ENCODE measurements at places on chromosomes 12 and 14.
A peak's percentile ranks its signal among the peaks of the same experiment; 100 is the strongest.

- DNase-seq: no peak
These were observed 75.6 kb downstream of the NTF3 start for GRCh38 chr12:5507401-5507935.

DNA sequence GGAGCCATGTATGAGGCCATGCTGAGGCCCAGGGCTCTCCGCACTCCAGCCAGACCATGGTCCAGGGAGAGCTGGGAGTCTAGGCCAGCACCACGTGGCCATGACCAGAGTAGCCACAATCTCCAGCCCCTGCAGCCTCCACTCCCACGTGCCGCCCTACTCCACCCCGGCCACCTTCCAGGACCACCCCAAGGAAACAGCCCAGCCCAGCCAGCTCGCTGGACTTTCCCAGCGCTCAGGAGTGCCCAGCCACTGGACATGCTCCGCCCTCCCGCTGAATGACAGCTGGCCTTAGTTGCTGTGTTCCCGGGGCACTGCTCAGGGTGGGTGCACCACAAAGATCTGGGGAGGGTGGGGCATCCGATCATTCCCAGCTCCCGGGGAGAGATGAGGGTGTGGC, 2.1 kb upstream of the C14orf180 start:
- no peak for DNase-seq

- DNase-seq: no peak
These were observed 944 bp downstream of the TXNRD1 start for GRCh38 chr12:104216521-104216924.

- DNase-seq: no peak
These were observed 407.9 kb upstream of the ATXN7L3B start for GRCh38 chr12:74129702-74130101.

GRCh38 chr12:989751-990660, 1.0 kb upstream of the ERC1 start:
- peak; percentile 78 for DNase-seq

GRCh38 chr14:70755655-70756054, 53.7 kb downstream of the MAP3K9 start:
- DNase-seq: no peak

DNA sequence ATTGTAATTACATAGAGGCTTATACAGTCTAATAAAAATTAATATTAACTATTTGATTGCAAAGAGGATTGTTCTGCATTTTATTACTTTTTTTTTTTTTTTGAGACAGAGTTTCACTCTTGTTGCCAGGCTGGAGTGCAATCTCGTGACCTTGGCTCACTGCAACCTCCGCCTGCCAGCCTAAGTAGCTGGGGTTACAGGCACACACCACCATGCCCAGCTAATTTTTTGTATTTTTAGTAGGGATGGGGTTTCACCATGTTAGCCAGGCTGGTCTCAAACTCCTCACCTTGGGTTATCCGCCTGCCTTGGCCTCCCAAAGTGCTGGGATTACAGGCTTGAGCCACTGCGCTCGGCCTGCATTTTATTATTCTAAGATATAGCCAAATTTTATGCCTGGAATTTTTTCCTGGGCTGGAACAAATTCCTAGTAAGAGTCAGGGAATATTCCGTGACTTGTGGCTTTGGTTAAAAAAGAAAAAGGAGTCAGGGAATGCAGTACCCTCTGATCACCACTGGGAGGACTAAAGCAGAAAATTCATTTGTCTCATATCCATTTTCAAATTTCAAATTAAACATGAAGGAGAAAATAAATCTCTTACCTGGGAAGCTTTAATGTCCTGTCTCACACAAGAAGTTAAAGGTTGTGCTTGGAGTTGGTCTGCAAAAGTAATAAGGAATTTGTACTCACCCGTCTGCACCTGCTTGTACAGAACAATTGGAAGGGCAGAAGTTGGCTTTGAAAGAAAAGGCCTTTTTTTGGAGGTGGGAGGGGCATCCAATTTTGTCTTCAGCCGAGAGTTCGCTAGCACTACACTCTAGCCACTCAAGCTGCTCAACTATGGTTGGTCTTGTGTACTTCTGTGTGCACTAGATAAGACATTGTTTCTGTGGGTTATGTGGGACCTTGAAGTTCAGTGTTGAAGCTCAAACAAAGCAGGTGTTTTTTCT, 8.7 kb downstream of the MARK3 start:
- DNase-seq: peak; percentile 37

- DNase-seq: no peak
These were observed 58.8 kb downstream of the TECPR2 start for GRCh38 chr14:102421411-102422057.

- DNase-seq: peak; percentile 89
These were observed 104.3 kb upstream of the DACT1 start for GRCh38 chr14:58533446-58533845.

GRCh38 chr12:15712823-15713660, 76.1 kb downstream of the EPS8 start:
- peak; percentile 62 for DNase-seq

DNA sequence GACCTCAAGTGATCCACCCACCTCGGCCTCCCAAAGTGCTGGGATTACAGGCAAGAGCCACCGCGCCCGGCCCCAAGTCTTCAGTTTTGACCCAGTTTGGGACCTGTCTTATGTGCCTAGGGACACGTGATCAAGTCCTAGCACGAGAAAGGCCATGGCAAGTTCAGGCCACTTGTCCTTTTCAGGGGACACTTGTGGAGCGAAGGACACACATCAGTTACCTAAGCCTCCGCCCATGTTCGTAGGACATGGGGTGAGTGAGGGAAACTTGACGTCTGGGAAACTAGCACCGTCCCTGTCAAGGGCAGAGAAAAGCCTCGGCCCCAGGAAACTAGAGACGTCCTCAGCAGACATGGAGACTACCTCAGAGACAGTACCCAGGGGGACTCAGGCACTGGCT, 60.7 kb downstream of the KDM2B start:
- DNase-seq: no peak

DNA sequence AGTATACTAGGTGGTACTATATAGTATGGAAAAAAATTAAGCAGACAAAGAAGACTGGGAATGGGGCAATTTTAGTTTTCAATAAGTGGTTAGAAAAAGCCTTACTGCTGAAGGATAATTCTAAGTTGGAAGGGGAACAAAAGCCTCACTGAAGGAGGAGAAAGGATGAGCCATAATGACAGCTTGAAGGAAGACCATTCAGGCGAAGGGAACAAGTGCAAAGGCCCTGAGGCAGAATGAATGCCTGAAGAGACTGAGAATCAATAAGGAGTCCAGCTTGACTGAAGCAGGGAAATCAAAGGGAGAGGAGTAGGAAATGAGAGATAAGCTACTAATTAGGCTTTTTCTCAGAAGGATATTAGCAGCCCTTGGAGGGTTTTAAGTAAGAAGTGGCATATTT, 28.5 kb downstream of the PPP1R13B start:
- no peak for DNase-seq

DNA sequence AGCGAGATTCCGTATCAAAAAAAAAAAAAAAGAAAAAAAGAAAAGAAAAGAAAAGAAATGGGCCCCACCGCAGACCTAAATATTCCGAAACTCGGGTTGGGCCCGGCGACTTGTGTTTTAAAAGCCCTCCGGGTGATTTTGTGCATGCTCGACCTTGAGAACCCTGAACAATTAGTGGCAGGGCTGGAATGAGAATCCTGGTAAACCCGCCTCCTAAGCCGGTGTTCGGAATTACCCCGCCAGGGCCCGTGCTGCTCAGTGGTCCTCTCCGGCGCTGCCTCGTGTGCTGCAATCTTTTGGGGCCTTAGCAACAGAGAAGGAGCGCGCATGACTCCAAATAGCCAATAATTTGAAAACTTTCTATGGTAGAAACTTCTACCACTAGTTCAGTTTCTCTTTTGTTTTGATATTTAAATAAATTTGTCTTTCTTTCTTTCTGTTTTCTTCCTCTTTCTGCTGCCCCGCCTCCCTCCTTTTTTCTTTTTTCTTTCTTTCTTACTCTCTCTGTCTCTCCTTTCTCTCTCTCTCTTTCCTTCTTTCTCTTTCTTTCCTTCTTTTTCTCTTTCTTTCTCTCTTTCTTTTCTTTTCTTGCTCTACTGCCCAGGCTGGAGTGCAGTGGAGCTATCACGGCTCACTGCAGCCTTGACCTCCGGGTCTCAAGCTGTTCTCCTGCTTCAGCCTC, 1.5 kb upstream of the GALNT6 start:
- DNase-seq: peak; percentile 27

GRCh38 chr12:130126023-130126432, 36.2 kb upstream of the FZD10 start:
- no peak for DNase-seq

DNA sequence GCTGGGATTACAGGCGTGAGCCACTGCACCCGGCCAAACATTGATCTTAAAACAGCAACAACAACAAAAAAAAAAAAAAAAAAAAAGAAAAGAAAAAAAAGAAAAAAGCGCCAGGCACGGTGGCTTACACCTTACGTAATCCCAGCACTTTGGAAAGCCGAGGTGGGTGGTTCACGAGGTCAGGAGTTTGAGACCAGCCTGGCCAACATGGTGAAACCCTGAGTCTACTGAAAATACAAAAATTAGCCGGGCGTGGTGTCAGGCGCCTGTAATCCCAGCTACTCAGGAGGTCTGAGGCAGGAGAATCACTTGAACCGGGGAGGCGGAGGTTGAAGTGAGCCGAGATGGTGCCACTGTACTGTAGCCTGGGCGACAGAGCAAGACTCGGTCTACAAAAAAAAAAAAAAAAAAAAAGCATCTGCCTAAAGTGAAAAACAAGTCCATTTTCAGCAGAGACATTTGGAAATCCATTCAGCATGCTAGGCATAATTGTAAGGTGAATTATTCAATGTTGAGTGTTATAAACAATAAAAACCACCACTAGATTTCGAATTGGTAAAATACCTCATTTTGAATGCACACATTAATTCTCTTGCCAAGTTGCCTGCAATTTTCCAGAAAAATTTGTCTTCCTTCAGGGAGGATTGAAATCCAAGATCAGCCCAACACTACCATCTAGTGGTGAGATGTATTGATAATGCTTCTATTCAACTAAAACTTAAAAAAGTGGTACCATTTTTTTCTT, 8.0 kb upstream of the CERS5 start:
- peak; percentile 92 for DNase-seq

GRCh38 chr12:67014642-67015041, 254.5 kb upstream of the CAND1 start:
- no peak for DNase-seq

- DNase-seq: peak; percentile 58
These were observed 164.4 kb upstream of the LRIG3 start for GRCh38 chr12:59084511-59085375.

DNA sequence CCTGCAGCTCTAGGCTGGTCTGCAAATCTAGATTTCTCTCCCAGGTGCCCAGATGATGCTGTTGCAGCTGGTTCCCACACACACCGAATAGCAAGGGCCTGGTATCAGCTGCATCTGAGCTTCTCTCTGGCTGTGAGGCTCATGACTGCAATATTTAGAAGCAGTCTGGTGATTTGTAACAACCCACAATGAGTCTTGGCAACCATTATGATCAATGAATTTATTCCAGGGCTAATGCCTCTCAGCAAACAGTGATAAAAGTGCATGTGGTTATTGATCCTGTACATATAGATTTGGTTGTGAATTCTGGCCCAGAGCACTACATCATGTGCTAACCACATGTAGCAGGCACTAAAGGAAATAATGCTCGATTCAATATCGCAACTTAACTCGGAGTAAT, 114.3 kb downstream of the ASCL4 start:
- no peak for DNase-seq

GRCh38 chr12:38771871-38772270, 133.5 kb downstream of the CPNE8 start:
- peak; percentile 8 for DNase-seq

- DNase-seq: no peak
These were observed 5.7 kb downstream of the HOXC12 start for GRCh38 chr12:53960187-53961024.

- no peak for DNase-seq
These were observed 114.8 kb upstream of the FUT8 start for GRCh38 chr14:65297744-65298143.

DNA sequence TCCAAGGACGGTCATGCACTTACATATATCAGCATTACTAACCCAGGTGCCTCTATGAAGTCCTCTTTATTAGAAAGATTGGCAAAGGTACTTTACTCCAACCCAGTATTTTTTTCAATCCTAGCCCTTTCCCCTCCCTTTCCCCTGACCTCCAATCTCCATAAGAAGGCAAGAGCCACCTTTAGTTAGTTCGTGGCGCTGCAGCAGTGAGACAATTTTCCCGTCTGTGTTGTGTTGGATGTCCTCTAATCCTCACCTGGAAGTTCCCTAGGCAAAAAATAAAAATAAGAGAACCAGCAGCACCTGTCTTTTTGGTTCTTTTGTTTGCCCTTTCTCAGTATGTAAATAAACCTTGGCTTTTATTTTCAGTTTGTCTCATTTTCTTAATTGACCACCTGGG, 439.6 kb upstream of the LRFN5 start:
- no peak for DNase-seq

DNA sequence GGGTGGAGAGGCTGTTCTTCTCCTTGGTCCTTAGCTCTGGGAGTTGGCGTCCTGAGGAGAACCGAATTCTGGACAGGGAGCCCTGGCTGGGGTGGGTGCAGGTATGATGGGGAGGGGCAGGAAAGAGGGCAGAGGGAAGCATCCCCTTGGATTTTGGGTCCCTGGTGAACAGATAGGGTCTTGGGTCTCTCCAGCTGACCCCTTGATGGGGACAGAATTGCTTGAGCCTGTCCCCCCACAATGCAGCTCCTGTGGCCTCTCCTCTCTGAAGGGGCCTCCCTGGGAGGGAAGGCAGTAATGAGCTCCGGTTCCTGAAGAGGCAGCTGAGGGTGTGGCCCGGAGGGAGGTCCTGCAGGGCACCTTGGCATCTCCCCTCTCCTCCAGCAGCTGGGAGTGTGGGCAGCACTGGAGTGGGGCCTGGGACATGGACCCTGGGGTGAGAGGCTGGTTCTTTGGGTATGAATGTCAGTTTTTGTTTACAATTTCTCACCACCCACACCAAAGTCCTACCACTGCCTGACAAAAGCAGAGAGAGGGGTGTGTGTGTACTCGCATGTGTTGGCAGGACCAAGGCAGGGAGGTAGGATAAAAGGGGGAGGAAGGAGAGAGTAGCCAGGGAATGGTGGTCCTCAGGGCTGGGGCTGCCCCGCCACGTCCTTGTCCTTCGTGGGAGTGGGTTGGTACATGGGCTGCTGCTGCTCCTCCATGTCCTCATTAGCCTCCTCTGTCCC, 7.7 kb upstream of the CEBPE start:
- no peak for DNase-seq

- DNase-seq: peak; percentile 40
These were observed 188.7 kb downstream of the KITLG start for GRCh38 chr12:88391556-88391955.

DNA sequence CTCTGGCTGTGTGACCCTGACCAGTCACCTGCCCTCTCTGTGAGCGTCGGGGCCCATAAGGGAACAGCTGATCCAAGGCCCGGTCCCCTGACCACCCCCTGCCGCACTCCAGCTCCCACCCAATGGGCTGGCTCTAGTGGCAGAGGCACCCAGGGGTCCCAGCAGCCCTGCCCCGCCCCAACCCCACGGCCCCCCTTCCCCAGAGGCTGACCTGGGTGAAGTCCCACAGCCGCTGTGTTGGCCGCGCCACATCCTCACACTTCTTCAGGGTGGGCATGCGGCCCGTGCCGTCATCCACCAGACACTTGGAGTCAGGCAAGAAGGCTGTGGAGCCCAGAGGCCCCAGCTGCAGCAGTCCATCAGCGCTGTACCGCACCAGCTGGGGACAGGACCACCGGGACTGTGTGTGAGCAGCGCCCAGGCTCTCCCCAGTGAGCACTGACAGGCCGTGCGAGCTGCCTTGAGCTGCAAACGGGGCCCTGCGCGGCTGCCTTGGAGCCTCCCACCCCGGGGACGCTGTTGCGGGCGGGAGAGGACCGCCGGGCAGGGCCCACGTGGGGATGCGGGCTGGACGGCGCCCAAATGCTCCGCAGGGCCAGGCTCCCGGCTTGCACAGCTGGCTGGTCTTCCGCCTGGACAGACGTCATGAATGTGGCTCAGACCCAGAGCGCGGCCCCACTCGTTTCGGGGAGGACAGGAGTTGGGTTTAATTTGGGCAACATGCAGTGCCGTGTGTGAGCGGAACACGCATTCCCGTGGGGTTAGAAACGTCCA, 53.5 kb downstream of the NOC4L start:
- DNase-seq: peak; percentile 54

Measured in lung (tissue), 17 donors.